ENCODE measurements at places on chromosomes 3 and 15. TPM values are rescaled to one million over a fixed set of nuclear protein-coding genes. Genes with fewer than 3 reads are reported as not detected.

The SEMA3F gene
- total RNA-seq, result 20.9 TPM

The ACP3 gene
- total RNA-seq, result not detected

The POLR2M gene
- total RNA-seq, result 52.7 TPM

The KCTD6 gene
- total RNA-seq, result 6.5 TPM

The LMAN1L gene
- not detected for total RNA-seq

The EIF4G1 gene
- 254 TPM for total RNA-seq

The ALDH1A3 gene
- total RNA-seq, result 20.1 TPM

The CLDN18 gene
- total RNA-seq, result not detected

The CNTN6 gene
- not detected for total RNA-seq

The SEMA6D gene
- not detected for total RNA-seq

The SEC22C gene
- 35.6 TPM for total RNA-seq

The ZNF662 gene
- total RNA-seq, result not detected

The CHRNA7 gene
- total RNA-seq, result 4.4 TPM

The ZPLD1 gene
- total RNA-seq, result not detected

The STARD9 gene
- total RNA-seq, result 1.9 TPM

The CPA3 gene
- not detected for total RNA-seq

The C2CD4A gene
- total RNA-seq, result 0.17 TPM

The ABHD6 gene
- total RNA-seq, result 11.0 TPM

The PYGO1 gene
- 7.2 TPM for total RNA-seq

Measured in A549 treated with AZD2906 at 1 μM for 4 hours (cell line).